ENCODE measurements at places on chromosomes 2 and 18.

GRCh38 chr2:240648155-240648649 is 22.9 kb downstream of the GPR35 start:
- DNase-seq: no peak

GRCh38 chr2:230496891-230497290 is 80.9 kb downstream of the SP100 start:
- DNase-seq: no peak

DNA sequence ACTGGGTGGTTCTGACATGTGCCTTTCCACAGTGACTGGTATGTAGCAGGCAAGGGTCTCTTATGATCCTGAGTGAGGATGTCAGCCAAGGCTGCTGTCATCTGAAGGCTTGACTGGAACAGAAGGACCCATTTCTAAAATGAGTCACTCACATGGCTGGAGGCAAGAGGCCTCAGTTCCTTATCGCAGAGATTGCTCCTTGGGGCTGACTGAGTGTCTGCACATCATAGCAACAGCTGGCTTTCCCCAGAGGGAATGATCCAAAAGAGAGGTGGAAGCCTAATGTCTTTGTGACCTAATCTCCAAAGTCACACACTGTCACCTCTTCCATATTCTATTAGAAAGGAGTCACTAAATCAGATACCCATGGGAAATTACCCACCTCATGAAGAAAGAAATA is 114.0 kb downstream of the NEDD4L start:
- no peak for DNase-seq

- DNase-seq: no peak
Observed at GRCh38 chr2:236706288-236706687, 136.7 kb downstream of the ACKR3 start.

- DNase-seq: no peak
Observed at GRCh38 chr2:173750353-173750801, 214.8 kb downstream of the SP3 start.

GRCh38 chr2:112582314-112582746 is 2.1 kb upstream of the CHCHD5 start:
- DNase-seq: no peak

GRCh38 chr2:20231159-20231558 is 6.2 kb upstream of the SDC1 start:
- DNase-seq: no peak

DNA sequence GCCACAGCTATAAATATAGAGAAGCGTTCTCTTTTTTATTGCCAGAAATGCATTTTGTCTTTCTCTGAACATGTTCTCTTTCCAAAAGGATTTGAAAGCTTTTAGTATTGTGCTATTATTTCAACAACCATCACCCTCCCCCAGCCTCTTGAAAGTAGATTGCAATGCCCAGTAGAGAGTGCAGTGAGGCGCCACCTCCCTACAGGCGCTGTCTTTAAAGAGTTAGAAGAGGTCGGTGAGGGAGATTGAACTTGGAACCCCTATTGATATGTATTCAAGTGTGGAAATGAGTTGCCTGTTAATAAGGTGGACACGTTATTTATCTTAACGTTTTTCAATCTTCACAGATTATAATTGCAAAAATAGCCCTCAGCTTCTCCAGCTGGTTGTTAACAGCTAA is 360.3 kb downstream of the LRP1B start:
- DNase-seq: no peak

GRCh38 chr18:12255626-12256026 is 1.5 kb downstream of the CIDEA start:
- DNase-seq: no peak

DNA sequence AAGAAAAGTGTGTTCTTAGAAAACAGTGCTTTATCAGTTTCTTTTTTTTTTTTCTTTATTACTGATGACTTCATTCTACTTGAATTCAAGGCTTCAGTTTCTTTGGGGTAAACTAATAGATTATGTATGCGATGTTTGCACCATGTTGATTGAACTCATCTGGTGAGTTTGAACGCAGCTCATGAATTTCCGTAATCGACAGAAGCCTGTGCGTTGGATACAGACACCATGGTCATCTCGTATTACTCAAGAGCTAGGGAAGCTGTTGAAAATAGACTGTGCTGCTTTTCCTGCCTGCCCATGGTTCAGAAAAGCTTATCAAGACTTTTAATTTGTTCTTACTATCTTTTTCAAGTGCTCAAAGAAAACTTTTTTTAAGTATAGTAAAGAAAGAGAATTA is 185.5 kb upstream of the NRP2 start:
- DNase-seq: no peak

- DNase-seq: no peak
Observed at GRCh38 chr2:219296142-219296541, 13.1 kb downstream of the PTPRN start.

All from anterior cingulate cortex (tissue), 58 donors.